ENCODE measurements at places on chromosomes 1 and 21.

DNA sequence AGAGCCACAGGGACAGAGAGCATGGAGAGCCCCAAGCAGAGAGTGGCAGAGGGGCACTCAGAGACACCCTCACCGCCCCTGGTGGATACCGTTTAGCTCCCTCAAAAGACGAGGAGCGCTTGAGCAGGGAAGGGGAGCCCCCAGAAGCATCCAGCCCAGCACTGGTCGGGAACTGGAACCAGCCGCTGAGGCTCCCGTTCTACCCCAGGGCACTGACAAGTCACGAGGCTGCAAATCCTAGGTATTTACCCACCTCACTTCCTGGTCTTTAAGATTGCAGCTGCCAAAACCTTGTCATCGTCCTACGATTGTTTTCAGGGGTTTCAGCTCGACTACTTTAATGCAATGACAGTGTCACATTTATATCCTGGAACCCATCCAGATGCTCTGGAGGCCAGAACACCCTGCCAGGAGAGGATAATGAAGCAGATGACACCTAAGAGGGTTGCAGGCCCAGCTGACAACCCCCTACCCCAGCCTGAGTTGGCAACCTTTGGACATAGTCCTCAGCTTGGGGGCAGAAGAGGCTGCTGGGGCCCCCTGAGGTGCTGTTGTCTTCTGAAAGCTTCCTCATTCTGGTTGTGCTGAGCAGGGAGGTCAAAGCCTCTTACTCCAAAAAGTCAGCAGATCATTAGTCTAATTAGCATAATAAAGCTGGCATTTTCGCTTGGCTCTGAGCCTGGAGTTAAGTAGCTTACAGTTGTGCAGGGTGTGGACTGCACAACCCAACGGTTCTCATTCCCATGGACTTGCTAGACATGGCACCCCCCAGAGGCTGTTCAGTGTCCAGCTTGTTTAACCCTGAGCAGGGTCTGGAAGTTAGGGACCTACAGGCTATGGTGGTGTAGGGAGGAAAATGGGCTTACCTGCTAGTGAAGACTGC lies 20.6 kb upstream of the BACE2 start:
- DNase-seq = no peak

DNA sequence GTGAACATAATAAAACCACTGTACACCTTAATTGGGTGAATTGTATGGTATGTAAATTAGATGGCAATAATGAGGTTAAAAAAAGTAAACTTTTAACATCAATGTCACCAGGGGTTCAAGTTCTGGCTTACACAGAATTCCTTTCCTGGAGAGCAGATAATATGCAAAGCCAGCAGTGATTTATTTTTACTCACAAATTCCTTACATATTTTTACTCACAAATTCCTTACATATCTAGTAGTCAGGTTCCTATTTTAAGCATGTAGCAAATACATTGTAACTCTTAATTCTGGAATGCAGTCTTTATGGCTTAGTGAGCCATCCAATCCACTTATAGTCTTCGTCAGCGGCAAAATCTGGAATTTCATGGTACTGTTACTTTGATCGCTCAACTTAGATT lies 1.3 kb upstream of the UBE4B start:
- no peak for DNase-seq

DNA sequence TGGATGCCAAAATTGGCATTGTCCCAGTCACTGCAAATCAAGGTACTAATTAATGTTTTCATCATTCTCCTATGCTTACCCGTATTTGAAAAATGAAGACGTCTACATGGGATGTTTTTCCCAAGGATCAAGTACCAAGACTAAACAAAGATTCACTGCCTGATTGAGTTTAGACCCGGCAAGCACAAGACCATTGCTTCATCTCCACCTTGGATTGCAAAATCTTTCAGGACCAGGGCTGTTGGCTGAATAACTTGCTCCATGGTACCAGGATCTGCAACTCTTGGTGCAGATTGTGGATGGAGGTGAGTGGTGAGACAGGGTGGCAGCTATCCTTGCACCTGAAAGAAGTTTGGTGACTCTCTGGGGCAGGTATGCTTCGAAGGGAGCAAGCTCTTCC lies 122.5 kb upstream of the ETS2 start:
- DNase-seq = no peak

DNA sequence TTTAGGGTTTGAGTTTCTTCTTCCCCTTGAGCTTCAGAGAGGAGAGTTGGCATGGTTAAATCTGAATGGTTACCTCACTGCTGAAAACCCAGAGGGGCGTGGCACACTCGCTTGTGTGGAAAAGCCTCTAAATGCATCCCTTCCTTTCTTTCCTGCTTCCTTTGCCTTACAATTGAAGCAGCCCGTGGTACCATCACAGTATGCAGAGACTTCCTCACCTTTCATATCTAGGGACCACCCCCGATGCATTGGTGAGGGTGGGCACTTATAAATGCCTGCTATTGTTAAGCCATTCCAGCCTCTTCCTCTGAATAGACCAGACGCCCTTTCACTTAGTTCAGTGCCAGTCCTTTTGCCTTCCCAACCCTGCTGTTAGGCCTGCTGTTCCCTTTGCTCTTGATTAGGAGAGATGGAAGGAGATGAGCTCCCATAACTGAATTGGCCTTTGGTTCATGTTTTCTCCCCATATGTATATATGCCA lies 21.9 kb upstream of the LAX1 start:
- DNase-seq = no peak

DNA sequence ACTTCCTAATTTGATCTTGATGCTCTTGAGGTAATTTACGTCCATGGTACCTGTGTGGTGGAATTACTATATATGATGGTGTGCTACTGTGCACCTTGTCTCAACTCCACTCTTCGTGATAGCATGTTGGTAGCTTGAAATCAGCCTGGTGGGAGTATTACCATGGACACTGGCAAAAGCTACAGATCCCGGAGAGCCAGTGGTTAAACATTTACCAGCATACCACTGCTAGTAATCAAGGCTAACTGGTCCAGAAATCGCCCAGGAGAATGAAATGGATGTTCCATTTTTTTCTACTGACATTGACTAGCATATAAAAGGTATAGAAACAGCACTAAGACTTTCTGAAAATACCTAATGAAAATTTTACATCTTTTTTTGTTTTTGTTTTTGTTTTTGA lies 30.6 kb downstream of the ELK4 start:
- DNase-seq = no peak

GRCh38 chr1:172089768-172090510 lies 248.6 kb downstream of the DNM3 start:
- peak; percentile 66 for DNase-seq

- DNase-seq = no peak
These were observed 294.0 kb upstream of the PTBP2 start for GRCh38 chr1:96427616-96428015.

DNA sequence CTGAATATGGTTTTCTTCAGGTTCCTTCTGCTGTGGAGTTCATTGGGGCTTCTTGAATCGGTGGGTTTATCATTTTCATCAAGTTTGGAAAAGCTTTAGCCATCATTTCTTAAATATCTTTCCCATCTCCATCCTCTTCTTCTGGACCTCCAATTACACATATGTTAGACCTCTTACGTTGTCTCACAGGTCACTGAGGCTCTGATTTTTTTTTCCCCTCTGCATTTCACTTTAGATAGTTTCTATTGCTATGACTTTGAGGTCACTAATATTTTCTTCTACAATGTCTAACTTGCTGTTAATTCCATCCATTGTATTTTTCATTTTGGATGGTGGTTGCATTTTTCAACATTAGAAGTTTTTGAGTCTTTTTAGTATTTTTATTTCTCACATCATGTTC lies 47.3 kb upstream of the CASZ1 start:
- DNase-seq = no peak

DNA sequence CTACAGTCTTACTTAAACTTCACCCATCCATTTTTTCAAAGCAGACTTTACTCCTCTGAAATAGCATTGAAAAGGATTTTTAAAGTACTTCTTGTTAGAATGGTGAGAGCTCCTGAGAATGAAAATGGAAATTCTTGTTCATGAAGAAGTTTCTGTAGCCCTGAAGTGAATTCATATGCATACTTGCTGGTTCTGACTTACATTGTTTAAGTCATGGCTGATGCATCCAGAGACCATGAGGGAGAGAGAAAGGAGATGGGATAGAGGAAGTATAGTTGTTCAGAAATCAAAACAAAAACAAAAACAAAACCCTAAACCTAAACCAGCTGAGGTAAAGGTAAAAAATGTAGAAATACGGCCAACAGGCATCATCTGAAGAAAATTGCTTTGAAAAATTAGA lies 27.1 kb upstream of the SAMSN1 start:
- no peak for DNase-seq

- DNase-seq = no peak
These were observed 76.4 kb downstream of the GDAP2 start for GRCh38 chr1:117852853-117853553.

DNA sequence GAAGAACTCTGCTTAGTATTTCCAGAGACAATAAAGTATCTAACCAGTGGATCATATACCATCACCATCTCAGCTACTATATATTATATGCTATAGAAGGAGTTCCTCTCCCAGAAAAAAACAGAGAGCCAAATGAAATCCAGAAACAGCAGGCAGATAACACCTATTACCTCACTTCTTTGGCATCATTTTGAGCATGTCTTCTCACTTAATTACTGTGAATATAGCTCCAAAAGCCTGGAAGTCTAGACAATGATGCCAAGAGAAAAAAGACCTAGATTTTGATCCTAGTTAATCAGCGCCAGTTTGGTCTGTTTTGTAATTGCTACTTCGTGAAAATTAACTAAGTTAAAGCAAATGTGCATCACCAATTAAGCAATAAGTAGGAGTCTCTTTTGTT lies 131.3 kb downstream of the EIF4G3 start:
- DNase-seq = no peak

- DNase-seq = no peak
These were observed 56.9 kb upstream of the ATP2B4 start for GRCh38 chr1:203569490-203570318.

DNA sequence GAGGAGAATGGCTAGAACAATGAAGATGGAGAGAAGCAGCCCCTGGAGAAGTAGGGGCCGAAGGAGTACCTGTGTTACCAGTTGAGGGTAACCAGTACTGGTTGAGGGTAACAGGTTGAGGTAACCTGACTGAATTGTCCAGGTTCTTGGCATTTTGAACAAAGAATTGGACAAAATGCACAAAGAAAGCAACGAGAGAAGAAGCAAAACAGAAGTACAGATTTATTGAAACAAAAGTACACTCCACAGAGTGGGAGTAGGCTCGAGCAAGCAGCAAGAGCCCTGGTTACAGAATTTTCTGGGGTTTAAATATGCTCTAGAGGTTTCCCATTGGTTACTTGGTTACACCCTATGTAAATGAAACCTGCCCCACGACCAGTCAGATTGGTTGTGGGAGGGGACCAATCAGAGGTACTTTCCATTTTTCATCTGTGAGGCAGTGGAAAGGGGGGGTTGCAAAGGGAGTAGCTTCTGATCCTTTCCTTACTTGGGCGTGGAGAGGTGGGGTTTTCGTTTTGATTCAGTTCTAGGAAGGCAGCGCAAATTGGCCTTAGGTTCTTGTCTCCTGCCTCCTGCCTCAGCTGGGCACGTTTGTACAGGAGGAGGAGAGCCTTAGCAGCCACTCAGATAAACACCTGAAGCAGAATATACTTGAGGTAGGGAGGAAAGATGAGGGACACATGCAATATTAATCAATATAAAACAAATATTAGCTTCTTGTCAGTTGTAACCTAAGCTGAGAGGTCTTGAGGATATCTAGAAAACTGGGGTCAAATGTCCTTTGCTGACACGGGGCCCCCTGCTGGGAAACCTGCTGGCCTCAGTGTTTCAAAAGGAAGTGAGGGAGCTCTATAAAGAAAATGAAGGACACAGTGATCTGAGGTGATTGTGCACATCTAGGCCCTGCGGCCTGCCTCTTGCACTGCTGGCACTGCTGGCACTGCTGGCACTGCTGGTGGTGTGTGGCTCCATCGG lies 14.3 kb upstream of the LSM10 start:
- peak; percentile 66 for DNase-seq

GRCh38 chr1:65872301-65872700 lies 79.6 kb downstream of the PDE4B start:
- DNase-seq = no peak

DNA sequence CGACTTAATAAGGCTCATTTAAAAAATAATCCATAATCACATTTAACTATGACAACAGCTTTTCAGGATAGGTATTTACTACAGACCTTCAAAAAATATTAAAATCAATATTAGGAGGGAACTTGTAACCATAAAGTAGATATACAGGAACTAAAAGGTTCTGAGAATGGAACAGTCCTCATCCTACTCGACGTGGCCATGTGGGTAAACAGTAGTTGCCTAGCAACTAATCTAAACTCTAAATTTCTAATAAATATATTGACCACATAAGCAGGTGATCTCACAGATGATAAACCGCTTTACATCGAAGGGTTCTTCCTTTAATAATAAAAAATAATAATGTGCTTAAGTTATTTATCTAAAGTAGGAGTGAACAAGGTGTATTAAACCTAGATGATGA lies 7.9 kb downstream of the AKT3 start:
- peak; percentile 58 for DNase-seq

GRCh38 chr1:226402739-226403165 lies 5.1 kb downstream of the PARP1 start:
- no peak for DNase-seq

GRCh38 chr1:218665221-218665620 lies 320.1 kb downstream of the TGFB2 start:
- no peak for DNase-seq

DNA sequence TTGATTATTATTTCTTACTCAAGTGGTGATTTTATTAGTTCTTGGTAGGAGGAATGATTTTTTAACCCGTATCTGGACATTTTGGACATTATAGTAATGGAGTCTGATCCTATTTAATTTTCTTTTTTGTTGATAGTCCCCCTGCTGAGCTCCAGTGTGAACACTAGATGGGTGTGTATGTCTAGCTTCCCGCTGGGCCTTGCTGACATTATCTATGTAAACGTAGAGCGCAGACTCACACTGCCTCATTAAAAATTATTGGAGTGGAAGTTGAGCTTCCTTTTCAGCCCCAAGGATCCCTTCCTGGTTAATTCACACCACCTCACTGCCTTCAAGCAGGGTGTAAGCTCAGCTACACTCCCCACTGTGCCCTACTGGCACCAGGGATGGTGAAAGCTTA lies 467.6 kb upstream of the PKN2 start:
- DNase-seq = no peak

GRCh38 chr1:151292207-151293030 lies 10.3 kb downstream of the ZNF687 start:
- no peak for DNase-seq

DNA sequence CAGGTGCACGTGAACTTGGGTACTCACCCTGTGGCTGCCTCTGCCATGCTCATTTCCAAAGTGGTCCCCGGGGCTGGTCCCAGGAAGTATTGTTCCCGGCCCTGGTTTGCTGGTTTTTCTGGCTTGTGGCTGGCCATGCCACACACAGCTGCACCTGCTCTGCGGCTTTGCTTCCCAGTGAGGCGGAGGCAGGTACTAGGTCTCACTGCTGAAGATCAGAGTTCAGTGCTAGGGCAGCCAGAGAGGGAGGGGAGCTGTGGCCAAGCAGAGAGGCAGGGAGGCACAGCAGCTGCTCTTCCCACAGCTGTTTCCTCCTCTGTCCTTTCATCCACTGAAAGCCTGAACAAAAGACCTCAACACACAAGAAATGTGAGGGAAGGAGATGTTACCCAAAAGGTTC lies 30.5 kb downstream of the ENO1 start:
- DNase-seq = no peak

GRCh38 chr1:7470904-7471638 lies 300.0 kb upstream of the VAMP3 start:
- no peak for DNase-seq

- no peak for DNase-seq
These were observed 594.6 kb upstream of the ZP4 start for GRCh38 chr1:238485057-238485911.

- DNase-seq = no peak
These were observed 522.6 kb downstream of the PTPRU start for GRCh38 chr1:29758781-29759499.

GRCh38 chr1:41433501-41433900 lies 51.0 kb downstream of the EDN2 start:
- DNase-seq = no peak

Data from CD4-positive, alpha-beta T cell treated with Interleukin-21 for 1 hour (primary cell).